ENCODE measurements at places on chromosomes 4 and X. TPM values are rescaled to one million over a fixed set of nuclear protein-coding genes. Genes with fewer than 3 reads are reported as not detected.
A peak's percentile ranks its signal among the peaks of the same experiment; 100 is the strongest.

GRCh38 chr4:8411351-8412180, 29.0 kb downstream of the ACOX3 start:
- peaks cover 13% of the 10 kb centered on the region for H3K36me3 ChIP-seq
- no peak for DNase-seq
- H3K27ac ChIP-seq = no peak overlapping the region
- H3K27me3 ChIP-seq = no peaks in the 10 kb centered on the region

Gene IL15
- total RNA-seq = 4.8 TPM

GRCh38 chrX:3280706-3281105, 65.7 kb downstream of the MXRA5 start:
- H3K4me3 ChIP-seq = no peak overlapping the region
- H3K36me3 ChIP-seq = no peaks in the 10 kb centered on the region
- peaks cover 3% of the 10 kb centered on the region for H3K4me1 ChIP-seq
- no peaks in the 10 kb centered on the region for H3K27me3 ChIP-seq

Gene TRMT44
- total RNA-seq = 12.2 TPM

DNA sequence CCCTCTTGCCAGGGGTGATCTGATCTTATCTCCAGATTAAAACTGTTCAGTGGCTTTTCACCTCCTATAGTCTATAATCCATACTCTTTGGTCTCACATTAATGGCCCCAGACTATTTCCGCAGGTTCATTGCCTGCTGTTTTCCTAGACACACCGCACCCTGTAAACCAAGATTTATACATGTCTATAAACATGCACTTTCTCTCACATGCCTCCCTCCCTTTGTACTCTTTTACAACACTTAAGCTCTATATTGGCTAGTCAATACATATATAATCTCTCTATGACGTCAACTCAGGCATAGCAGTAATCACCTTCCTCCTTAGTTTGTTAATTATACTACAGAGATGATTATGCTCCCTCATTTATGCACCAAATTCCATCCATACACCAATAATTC, 170.9 kb upstream of the NAP1L5 start:
- H3K4me3 ChIP-seq = no peak overlapping the region
- H3K27me3 ChIP-seq = no peaks in the 10 kb centered on the region
- H3K4me1 ChIP-seq = peaks cover 4% of the 10 kb centered on the region
- no peak for DNase-seq

DNA sequence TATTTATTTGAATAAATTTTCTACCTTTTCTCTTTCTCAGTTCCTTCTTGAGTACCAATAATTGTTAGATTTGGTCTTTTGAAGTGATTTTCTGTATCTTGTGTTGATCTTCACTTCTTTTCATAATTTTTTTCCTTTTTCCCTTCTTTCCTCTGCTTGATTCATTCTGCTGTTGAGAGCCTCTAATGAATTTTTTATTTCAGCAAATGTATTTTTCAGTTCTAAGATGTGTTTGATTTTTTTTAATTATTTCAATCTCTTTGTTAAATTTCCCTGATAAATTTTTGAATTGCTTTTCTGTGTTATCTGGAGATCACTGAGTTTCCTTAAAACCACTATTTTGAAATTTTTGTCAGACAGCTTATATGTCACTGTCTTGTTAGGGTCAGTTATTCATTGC, 155.4 kb upstream of the IL15 start:
- no peaks in the 10 kb centered on the region for H3K36me3 ChIP-seq
- no peak overlapping the region for H3K27ac ChIP-seq
- peaks cover under 1% of the 10 kb centered on the region for H3K4me1 ChIP-seq
- no peaks in the 10 kb centered on the region for H3K27me3 ChIP-seq
- H3K4me3 ChIP-seq = no peak overlapping the region

DNA sequence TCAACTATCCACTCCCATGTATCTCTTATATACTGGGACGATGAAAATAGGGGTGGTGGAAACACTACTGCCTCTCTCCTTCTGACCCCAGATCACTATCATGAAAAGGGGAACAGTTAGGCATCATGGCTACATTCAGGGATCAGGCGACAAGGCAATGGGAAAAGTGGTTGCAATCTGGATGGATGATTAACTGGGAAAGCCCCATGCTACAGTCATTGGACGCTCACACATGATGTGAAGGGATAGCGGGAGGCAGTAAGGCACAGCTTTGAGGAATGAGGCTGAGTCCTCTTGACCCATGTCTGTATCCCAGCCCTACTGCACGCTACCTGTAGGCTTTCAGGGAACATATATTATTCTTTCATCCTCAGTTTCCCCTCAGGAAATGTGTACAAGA, 10.2 kb downstream of the GASK1B start:
- H3K27ac ChIP-seq = peak overlapping the region; percentile 89
- H3K4me1 ChIP-seq = peaks cover 32% of the 10 kb centered on the region
- no peaks in the 10 kb centered on the region for H3K27me3 ChIP-seq
- DNase-seq = no peak

DNA sequence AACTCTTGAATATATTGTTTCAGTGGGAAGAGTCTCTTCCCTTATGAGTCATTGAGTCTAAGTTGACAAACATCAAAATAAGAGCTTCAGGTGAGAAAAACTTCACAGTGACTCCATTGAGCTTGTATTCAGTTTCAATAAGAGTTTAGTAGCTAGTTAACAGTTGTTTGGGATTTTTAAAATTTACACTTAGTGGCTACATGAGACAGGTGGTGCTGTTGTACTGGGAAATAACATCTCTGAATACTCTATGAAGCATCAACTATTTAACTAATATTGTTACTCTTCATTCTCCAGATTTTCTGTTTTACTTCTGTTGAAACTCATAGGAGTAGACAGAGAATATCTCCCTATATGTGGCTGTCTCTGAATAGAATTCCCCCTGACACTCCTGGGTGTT, 1609.1 kb downstream of the C4orf33 start:
- H3K27me3 ChIP-seq = no peaks in the 10 kb centered on the region
- H3K27ac ChIP-seq = no peak overlapping the region
- no peaks in the 10 kb centered on the region for H3K36me3 ChIP-seq
- no peak for DNase-seq
- no peaks in the 10 kb centered on the region for H3K4me1 ChIP-seq
- H3K4me3 ChIP-seq = no peak overlapping the region

GRCh38 chr4:10048941-10049697, 27.8 kb upstream of the SLC2A9 start:
- no peaks in the 10 kb centered on the region for H3K4me1 ChIP-seq
- H3K27ac ChIP-seq = no peak overlapping the region
- H3K36me3 ChIP-seq = no peaks in the 10 kb centered on the region
- H3K27me3 ChIP-seq = no peaks in the 10 kb centered on the region

- H3K4me3 ChIP-seq = no peak overlapping the region
- DNase-seq = no peak
- no peaks in the 10 kb centered on the region for H3K4me1 ChIP-seq
- H3K27me3 ChIP-seq = no peaks in the 10 kb centered on the region
- H3K27ac ChIP-seq = no peak overlapping the region
Observed at GRCh38 chr4:74755486-74755885, 38.8 kb downstream of the BTC start.

DNA sequence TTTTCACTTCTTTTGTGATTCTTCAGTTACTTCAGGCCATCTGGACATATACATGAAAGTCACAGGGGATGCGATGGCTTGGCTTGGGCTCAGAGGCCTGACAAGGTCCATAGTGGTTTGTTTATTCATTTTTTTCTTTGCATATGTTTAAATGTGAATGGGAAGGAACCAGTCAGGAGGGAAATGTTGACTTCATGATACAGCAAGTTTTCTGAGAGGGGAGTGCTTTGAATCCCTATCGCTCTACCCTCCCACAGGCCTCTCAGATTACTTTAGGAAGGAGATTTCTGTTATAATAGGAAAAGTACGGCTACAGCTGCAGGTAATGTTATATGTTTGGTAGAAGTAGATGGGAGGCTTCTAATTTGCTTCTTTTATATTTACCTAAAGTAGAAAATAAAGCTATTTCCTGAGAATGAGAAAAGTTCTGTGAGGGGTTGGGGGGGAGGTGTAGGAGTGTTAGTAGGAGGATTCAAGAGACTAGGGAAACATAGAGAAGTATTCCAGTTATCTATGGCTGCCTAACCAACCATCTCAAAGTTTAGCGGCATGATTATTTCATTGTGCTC, 322.9 kb downstream of the RAPGEF2 start:
- H3K36me3 ChIP-seq = no peaks in the 10 kb centered on the region
- H3K27me3 ChIP-seq = no peaks in the 10 kb centered on the region
- DNase-seq = no peak
- no peaks in the 10 kb centered on the region for H3K4me1 ChIP-seq
- H3K27ac ChIP-seq = no peak overlapping the region
- H3K4me3 ChIP-seq = no peak overlapping the region

DNA sequence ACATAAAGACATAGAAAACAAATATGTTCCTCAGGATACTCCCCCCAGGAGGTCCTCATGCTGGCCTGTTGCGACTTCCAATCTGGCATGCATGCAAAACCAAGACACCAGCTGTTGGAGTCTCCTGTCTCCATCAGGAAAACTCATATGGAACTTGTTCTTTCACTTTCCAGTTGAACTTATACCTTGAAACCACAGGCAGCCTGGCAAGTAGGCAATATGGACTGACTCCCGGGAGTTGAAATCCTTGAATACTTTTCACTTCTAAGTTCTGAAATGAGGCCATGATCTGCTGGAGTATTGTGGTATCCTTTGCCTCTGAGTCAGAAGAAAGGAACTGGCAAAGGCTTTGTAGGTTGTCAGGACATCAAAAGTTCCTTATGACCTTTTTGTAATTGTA, 444.2 kb downstream of the IDS start:
- H3K27ac ChIP-seq = no peak overlapping the region
- no peak overlapping the region for H3K4me3 ChIP-seq
- no peaks in the 10 kb centered on the region for H3K27me3 ChIP-seq
- H3K36me3 ChIP-seq = no peaks in the 10 kb centered on the region
- DNase-seq = peak; percentile 84

Gene NAAA
- 15.9 TPM for total RNA-seq

DNA sequence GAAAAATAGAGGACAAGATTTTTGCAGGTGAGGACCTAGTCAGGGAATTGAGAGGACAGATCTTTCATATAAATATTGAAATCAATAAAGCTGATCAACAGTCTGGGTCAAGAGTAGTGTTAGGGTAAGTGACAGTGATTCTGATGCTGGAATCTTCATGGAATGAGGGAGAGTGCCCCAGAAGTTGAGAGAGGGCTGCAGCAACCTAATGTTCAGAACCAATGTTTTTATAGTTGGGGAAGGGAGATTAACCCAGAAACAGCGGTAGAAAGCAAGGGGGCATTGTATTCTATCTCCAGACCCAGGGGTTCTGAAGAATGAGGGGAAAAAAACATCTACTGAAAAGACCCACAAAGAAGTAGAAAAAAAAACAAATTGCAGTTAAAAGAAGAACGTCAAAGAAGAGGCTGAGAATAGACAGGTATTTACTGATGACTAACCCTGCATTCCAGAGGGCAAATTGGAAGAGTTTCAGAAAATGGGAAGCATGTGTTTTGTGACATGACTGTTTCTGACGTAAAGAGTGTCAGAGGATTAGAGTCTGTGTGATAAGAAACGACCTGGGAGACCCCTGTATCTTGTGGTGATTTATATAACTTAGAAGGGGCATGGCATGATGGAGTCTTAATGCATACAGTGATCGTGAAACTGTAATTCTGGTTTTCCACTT, 819.6 kb upstream of the EPHA5 start:
- peak overlapping the region; percentile 60 for H3K27ac ChIP-seq
- peaks cover 12% of the 10 kb centered on the region for H3K4me1 ChIP-seq
- DNase-seq = peak; percentile 92
- no peaks in the 10 kb centered on the region for H3K36me3 ChIP-seq
- H3K27me3 ChIP-seq = no peaks in the 10 kb centered on the region

Gene RENBP
- total RNA-seq = 1.7 TPM

GRCh38 chr4:153403726-153404125, 59.2 kb downstream of the MND1 start:
- no peaks in the 10 kb centered on the region for H3K27me3 ChIP-seq
- H3K4me3 ChIP-seq = no peak overlapping the region
- DNase-seq = no peak
- H3K36me3 ChIP-seq = no peaks in the 10 kb centered on the region
- H3K27ac ChIP-seq = no peak overlapping the region

GRCh38 chrX:107293056-107293455, 86.6 kb downstream of the DNAAF6 start:
- H3K36me3 ChIP-seq = no peaks in the 10 kb centered on the region
- no peaks in the 10 kb centered on the region for H3K4me1 ChIP-seq
- no peak overlapping the region for H3K4me3 ChIP-seq
- H3K27me3 ChIP-seq = no peaks in the 10 kb centered on the region
- H3K27ac ChIP-seq = no peak overlapping the region

DNA sequence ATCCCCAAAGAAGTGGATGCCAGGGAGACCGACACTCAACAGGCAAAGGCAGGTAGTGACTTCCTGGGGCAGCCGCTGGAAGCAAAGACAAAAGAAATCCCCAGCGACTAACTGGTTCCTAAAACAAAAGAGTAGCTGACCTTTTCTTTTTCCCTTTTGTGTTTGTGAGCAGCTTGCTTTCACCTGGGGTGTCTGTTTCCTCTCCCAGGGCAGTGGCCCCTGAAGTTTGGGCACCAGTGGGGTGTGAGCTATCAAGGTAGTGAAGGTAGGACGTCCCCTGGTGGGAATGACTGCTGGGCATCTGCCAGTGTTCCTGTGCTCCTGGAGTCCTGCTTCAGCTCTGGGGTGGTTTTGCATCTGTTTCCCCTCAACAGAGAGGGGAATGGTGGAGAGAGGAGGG, 41.6 kb upstream of the STIM2 start:
- no peaks in the 10 kb centered on the region for H3K27me3 ChIP-seq
- no peak overlapping the region for H3K27ac ChIP-seq
- no peak overlapping the region for H3K4me3 ChIP-seq
- H3K4me1 ChIP-seq = peaks cover 8% of the 10 kb centered on the region

DNA sequence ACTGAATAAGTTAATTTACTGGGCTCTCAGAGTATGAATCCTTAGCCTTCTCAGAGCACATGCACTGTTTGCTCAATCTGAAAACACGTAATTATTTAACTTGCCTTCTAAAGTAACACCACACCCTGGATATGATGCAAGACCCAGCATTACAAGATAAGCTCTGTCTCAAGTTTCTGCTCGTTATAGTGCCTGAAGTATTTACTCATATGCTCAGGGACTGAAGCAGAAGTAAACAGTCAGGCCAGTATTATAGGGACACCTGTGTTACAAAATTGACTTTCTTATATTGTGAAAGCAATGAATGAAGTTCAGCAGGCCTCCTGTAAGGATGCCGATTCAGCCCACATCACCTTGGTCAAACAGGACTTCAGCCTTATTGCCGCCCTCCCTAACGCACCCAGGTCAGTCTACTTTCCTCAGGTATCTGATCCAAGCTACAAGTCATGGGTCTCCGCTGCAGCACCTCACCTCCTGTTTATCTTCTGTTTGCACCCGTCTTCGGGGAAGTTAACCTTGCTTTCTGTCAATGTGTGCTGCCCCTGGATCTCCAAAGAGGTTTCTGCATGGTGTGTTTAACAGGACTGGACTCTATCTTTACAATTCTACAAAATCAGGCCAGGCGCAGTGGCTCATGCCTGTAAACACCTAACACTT, 42.8 kb upstream of the KLF3 start:
- H3K27me3 ChIP-seq = no peaks in the 10 kb centered on the region
- no peaks in the 10 kb centered on the region for H3K36me3 ChIP-seq
- H3K4me3 ChIP-seq = no peak overlapping the region
- H3K27ac ChIP-seq = no peak overlapping the region
- H3K4me1 ChIP-seq = no peaks in the 10 kb centered on the region

- no peaks in the 10 kb centered on the region for H3K27me3 ChIP-seq
- H3K27ac ChIP-seq = no peak overlapping the region
- H3K36me3 ChIP-seq = no peaks in the 10 kb centered on the region
Observed at GRCh38 chr4:175271010-175271630, 353.0 kb downstream of the ADAM29 start.

Gene GPRASP1
- total RNA-seq = 2.7 TPM

Gene YTHDC1
- total RNA-seq = 87.3 TPM

- DNase-seq = no peak
- no peaks in the 10 kb centered on the region for H3K27me3 ChIP-seq
- peaks cover 10% of the 10 kb centered on the region for H3K36me3 ChIP-seq
- no peak overlapping the region for H3K27ac ChIP-seq
- H3K4me1 ChIP-seq = no peaks in the 10 kb centered on the region
- H3K4me3 ChIP-seq = no peak overlapping the region
Observed at GRCh38 chr4:1330761-1331590, 16.0 kb upstream of the UVSSA start.
